H1 (cell line): ENCODE measurements at places on chromosomes 7 and 10.

GRCh38 chr10:11057018-11057417, 39.3 kb downstream of the CELF2 start:
- no peak overlapping the region for H3K27ac ChIP-seq
- no peak overlapping the region for H3K4me3 ChIP-seq
- no peak for DNase-seq
- no peaks in the 10 kb centered on the region for H3K27me3 ChIP-seq
- no peaks in the 10 kb centered on the region for H3K36me3 ChIP-seq
- H3K4me1 ChIP-seq = no peaks in the 10 kb centered on the region

DNA sequence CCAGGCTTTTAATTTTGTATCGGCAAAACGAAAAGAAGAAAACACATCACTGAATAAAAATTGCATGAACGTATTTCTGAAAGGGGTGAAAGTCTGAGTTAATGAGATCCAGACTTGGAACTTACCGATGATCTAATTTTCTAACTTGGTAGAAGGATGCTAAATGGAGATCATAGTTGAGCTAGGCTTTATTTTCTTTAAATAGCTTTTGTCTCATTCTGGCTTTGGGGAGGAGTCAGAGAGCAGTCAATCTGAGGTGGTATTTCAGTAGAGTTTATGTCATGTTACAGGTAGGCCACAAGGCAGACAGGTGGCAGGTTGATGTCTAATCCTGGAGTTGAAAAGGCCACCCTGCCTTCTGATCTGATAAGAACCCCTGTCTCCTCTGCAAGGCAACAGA, 161.9 kb downstream of the KIAA1217 start:
- no peak overlapping the region for H3K27ac ChIP-seq
- no peaks in the 10 kb centered on the region for H3K27me3 ChIP-seq
- no peak for DNase-seq
- H3K4me1 ChIP-seq = peaks cover 3% of the 10 kb centered on the region; the same call in 1 of the 2 replicates

DNA sequence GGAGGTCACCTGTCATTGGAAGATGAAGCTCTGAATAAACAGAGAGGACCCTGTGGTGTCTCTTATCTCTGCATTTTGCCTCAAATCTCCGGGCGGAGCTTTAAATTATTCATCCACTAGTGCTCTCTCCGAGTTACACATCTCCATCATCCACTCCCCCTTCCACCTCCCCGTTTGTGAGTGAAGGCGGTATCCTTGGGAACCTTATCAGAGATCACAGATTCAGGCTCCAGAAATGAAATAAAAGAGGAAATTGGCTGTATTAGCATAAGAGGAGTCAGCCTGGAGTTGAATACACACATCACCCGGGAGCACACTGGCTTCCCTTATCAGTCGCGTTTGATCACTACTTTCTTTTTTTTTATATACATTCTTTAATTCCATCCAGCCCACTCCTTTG, 1184.8 kb downstream of the GATA3 start:
- no peaks in the 10 kb centered on the region for H3K36me3 ChIP-seq
- H3K4me3 ChIP-seq = no peak overlapping the region
- no peaks in the 10 kb centered on the region for H3K4me1 ChIP-seq

DNA sequence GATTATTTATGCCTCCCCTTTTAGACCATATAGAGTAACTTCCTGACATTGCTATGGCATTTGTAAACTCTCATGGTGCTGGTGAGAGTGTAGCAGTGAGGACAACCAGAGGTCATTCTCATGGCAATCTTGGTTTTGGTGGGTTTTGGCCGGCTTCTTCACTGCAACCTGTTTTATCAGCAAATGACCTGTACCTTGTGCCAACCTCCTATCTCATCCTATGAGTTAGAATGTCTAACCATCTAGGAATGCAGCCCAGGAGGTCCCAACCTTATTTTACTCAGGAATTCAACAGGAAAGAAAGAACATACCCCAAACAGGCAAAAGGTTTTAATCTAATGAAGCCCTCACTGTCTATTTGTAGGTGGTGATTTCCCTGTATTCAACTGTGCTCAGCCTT, 205.4 kb upstream of the YAE1 start:
- H3K4me3 ChIP-seq = no peak overlapping the region
- no peaks in the 10 kb centered on the region for H3K27me3 ChIP-seq
- no peaks in the 10 kb centered on the region for H3K4me1 ChIP-seq
- H3K27ac ChIP-seq = no peak overlapping the region

DNA sequence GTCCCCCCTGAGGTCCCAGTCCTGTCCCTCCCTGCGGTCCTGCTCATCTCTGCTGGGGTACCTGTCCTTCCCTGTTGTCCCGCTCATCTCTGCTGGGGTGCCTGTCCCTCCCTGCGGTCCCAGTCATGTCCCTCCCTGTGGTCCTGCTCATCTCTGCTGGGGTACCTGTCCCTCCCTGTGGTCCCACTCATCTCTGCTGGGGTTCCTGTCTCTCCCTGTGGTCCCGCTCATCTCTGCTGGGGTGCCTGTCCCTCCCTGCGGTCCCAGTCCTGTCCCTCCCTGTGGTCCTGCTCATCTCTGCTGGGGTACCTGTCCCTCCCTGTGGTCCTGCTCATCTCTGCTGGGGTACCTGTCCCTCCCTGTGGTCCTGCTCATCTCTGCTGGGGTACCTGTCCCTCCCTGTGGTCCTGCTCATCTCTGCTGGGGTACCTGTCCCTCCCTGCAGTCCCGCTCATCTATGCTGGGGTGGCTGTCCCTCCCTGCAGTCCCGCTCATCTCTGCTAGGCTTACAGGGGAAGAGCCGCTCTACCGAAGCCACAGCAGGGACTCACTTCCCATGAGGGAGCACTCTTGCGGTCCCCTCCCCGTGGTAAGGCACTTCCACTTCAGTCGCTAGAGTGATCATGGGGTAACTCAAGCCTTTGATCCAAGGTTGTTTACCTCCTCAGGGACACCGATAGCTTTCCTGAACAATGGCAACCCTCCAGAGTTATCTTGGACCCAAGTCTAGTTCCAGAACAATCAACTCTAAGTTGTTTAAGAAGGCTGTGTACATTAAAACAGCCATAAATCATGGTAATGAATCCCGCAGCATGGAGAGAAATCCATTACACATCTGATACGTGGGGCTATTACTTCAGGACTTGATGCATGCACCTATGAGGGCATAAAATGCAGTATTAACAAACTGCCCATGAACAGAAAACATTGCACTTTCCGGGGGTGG, 46.8 kb upstream of the MNX1 start:
- H3K4me1 ChIP-seq = no peaks in the 10 kb centered on the region
- no peak for DNase-seq
- H3K27ac ChIP-seq = no peak overlapping the region
- H3K27me3 ChIP-seq = no peaks in the 10 kb centered on the region
- no peaks in the 10 kb centered on the region for H3K36me3 ChIP-seq

DNA sequence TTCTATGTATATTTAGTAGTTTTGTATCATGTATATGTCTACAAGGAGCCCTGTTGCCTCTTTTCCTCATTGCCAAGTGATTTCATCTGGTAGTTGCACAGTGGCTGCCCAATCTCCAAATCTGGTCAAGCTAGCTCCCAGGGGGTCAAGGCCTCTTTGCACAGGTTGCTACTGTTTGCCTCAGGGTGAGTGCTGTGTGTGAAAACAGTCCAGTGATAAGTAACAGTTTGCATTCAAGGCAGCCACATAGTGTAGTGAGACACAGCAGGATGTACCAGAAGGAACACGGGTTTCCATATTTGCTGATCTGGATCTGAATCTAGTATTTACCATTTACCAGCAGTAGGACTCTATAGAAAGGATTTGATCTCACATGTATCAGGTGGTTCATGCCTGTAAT, 13.3 kb upstream of the EPC1 start:
- H3K36me3 ChIP-seq = no peaks in the 10 kb centered on the region
- H3K27me3 ChIP-seq = no peaks in the 10 kb centered on the region
- DNase-seq = no peak
- no peaks in the 10 kb centered on the region; the same call in 1 of the 2 replicates for H3K4me1 ChIP-seq
- no peak overlapping the region for H3K27ac ChIP-seq
- H3K4me3 ChIP-seq = no peak overlapping the region

DNA sequence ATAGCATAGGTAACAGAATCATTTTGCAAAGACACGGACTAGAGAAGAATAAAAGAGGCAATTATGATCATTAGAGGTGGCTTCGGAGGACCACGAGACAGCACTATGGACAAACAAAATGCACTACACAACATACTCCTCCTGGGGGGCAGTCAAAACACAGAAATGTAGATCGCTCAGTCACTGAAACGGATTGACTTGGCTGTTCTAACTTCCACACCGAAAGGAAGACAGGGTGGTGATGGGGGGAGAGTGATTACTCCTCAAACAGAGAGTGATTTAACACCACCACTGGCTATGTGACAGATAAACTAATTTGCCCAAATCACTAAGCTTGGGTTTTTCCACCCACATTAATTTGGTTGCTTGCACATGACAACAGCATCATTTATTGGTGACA, 14.1 kb upstream of the PPA1 start:
- no peaks in the 10 kb centered on the region for H3K4me1 ChIP-seq
- no peak overlapping the region for H3K4me3 ChIP-seq
- DNase-seq = no peak

DNA sequence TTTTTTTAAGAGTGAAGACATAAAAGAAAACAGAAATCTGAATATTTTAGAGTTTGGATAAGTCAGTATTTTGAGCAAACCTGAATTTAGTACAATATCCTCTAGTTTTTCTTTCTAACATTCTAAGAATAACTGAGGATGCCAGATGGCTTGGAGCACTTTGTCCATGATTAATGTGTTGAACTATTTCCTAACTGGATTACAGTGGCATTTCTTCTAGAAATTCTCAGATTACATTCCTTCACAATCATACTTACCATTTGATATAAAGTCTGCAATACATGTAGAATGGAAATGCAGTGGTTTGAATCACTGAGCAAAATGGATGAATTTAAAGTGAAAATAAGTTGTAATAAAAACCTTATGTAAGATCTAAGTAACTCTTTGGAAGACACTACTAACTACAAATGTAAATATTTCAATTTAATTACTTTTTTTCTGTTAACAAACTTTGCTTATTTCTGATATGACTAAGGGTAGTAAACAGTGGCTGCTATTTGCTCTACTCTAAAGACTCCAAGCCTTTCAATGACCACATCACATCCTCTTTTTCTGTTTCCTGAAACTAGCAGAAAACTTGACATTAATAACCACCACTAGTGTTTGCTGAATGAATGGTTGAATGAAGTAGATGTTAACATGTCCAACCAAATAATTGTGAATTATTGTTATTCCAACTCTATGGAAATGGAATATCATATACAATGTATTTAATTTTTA, 102.8 kb downstream of the PRKG1 start:
- no peaks in the 10 kb centered on the region for H3K36me3 ChIP-seq
- no peak overlapping the region for H3K4me3 ChIP-seq
- DNase-seq = no peak
- H3K27ac ChIP-seq = no peak overlapping the region
- H3K4me1 ChIP-seq = no peaks in the 10 kb centered on the region
